AG09309 (cell line): ENCODE measurements at places on chromosomes 2 and 18.
A peak's percentile ranks its signal among the peaks of the same experiment; 100 is the strongest.

DNA sequence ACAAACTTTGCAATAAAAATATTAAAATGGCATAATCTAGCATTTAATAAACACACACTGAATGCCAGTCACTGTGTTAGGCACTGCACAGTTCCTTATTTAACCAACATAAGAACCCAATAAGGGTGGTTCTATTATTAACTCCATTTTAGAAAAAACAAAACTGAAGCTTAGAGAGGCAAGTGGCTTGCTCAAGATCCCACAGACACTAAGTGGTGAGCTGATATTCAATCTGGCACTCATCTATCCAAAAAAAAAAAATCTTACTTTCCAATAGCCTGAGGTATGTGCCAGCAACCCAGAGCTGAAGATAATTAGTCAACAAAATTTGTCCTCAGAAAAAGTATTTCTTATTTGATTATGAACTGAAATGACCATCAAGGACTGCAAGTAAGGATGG, 799 bp downstream of the CYTIP start:
- no peak for DNase-seq

- no peak for DNase-seq
Measured at GRCh38 chr2:62919041-62919440, 131.6 kb upstream of the OTX1 start.

DNA sequence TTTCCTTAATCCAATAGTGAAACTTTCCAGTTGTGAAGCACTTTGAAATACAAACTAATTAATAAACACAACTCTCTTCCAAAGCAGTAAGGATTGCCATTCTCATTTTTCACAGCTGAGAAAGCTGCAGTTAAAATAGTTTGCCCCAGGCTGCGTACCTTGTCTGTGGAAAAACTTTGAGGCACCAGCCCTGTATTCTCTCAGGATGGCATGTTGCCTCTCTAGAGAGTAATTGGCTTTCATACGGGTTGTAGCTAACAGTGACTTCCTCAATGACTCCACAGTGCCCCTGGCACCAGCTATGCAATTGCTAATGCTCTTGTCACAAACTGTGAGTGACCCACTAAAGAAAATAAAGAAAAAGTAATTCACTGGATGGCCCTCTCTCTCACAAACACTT, 345.7 kb downstream of the MTX2 start:
- no peak for DNase-seq

GRCh38 chr2:233185963-233186362, 65.5 kb upstream of the ATG16L1 start:
- DNase-seq: no peak

DNA sequence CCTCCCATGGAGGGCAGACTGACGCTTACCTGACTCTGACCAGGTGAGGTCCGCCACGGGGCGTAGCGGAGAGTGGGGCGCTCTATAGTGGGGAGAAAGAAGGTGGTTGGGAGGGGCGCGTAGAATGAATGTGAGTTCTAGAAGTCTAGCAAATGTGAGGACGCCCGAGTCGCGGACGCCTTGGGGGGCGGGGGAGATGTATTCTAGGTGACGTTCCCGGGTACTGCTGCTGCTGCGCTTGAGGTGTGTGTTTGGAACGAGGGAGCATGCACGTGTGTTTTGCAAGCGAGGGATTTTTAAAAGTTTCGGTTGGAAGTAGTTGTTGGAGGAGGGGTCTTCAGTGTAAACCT, 758 bp downstream of the RIF1 start:
- DNase-seq: no peak

DNA sequence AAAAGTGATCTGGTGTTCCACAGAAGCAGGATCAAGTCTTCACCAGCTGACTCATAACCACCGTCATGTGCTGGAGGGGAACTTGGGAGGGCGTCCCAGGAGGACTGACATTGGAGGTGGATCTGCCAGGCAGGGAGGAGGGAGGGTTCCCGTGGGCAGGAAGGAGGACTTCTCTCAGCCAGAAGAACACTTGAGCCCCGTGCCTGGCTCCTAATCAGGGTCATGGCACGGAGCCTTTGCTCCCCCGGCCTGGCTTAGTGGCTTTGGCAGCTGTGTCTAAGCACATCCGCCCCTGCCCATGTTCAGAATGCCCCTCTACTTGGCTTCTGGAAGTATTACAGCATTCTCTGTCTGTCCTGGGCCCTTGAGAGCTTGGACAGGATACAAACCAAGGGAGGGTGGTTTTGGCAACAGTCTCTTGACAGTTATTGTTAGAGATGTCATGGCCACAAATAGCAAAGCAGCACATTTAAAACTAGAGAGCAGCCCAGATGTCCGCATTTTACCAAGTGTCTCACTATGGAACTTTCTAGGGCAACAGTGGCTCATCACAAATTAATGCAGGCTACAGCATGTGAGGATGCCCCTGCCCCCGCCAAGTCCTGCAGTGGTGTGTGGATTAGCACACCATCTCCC, 11.5 kb downstream of the PPP1R7 start:
- peak; percentile 59 for DNase-seq

DNA sequence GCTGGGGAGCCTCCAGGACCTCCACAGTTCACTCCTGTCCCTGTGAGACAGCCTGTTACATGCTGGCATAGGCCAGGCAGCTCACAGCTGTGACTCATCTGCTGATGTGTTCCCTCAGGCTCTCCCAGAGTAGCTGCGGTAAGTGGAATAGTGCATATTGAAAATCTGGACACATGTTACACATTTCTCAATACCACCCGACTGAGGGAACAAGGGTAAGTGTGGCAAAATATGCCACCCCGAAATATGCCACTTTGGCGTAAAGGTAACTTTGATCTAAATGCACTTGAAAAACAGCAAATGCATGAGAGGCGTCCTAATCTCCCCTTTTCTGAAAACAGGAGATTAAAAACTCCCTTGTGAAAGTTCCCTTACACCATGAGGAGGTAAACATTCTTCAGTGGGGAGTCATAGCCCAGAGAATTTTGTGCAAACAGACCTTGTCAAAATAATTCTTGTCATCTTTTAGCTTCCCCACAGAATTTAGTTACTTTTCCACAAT, 557.9 kb downstream of the CCDC85A start:
- peak; percentile 74 for DNase-seq

DNA sequence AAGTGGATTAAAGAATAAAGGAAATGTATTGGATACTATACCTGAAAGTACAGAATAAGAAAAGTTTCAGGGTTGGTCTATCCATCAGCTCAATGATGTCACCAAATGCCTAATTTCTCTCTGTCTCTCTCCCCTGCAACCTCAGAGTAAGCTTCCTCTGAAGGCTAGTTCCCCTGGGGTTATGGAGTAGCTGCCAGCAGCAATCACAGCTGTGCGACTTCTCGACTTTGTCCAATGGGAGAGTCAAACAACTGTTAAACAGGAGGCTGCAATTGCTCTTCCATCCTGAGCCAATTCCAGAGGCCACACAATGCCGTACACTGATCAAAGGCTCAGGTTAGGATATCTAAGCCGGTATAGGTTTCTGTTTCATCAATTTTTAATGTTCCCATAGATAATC, 95.3 kb upstream of the FANCL start:
- no peak for DNase-seq

DNA sequence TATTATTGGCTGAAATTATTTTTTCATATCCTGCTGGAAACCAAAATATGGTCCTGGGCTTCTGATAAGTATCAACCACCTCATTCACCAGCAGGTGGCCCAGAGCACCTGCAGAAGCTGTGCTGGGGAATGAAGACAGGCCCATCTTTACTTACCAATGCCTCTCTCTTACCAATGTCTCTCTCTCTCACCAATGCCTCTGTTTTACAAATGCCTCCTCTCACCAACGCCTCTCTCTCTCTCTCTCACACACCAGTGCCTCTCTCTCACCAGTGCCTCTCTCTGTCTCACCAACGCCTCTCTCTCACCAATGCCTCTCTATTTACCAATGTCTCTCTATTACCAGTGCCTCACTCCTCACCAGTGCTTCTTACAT, 2.3 kb upstream of the MAL start:
- DNase-seq: no peak

DNA sequence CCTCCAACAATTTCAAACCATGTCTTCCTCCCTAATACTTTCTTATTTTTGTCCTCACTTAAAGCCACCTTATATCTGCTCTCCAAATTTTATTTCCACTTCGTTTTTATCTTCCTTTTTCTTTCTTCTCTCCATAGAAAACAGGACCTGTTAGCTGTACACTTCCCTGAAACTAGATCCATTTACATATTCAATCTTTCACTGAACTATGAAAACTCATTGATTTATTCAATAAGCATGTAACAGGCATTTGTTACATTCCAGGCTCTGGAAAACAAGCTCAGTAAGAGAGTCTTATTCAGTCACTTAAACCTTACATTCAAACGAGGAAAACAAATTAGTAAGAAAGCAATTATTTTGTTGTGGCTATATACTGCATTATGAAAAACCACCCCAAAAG, 1225.3 kb downstream of the SUCLG1 start:
- no peak for DNase-seq

DNA sequence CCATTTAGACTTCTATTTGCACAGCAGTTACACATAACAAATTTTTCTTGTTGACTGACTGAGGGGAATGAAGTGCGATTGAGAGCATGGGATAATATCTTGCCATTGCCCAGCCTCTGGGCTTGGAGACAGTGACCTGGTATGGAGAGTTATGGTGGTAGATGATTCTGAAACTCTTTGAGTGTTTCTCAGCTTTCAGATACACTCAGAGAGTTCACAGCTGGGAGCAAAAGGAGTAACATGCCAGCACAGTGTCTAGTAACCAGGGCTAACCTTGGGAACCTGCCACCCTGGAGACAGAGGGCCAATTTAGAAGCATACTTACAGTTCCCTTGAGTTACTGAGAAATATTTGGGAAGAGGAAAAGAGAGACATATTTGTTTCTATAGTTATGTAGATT, 1099.3 kb upstream of the CELF4 start:
- DNase-seq: no peak

DNA sequence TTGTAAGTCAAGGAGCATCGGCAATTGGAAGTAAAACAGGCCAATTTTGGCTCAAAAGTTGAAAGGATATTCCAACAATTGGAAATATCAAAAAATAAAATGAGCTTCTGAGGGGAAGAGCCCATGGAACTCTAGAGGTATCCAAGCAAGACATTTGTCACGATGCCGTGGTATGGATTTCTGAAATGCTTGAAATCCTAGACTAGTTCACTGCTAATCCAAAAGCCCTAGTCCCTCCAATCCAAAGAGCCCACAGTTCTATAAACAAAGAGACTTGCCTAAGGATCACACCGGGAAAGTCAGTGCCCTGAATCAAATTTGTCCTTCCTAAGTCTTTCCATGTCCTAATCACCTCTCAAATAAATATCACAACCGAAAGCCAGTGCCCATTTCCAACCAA, 85.1 kb downstream of the CLHC1 start:
- DNase-seq: no peak

- DNase-seq: no peak
Measured at GRCh38 chr2:65420712-65421431, 11.5 kb downstream of the SPRED2 start.

DNA sequence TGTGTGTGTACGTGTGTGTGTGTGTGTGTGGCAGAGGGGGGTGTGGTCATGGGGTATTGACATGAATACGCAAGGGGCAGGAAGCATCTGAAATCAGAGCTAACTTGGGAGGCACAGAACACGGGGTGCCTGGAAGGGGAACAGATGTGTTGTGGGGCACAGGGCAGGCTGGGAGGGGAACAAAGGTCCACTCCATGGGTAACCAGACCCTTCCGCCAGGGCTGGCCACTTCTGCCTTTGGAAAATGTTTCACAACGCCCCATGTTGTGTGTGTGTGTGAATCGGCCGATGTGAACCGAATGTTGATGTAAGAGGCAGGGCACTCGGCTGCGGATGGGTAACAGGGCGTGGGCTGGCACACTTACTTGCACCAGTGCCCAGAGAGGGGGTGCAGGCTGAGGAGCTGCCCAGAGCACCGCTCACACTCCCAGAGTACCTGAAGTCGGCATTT, at the start of gene SLC11A1:
SLC11A1 (plus strand) TSS at position 358 of the 451 bp plus-strand sequence. CDS start 96 bp downstream, outside the sequence.
- DNase-seq: no peak

DNA sequence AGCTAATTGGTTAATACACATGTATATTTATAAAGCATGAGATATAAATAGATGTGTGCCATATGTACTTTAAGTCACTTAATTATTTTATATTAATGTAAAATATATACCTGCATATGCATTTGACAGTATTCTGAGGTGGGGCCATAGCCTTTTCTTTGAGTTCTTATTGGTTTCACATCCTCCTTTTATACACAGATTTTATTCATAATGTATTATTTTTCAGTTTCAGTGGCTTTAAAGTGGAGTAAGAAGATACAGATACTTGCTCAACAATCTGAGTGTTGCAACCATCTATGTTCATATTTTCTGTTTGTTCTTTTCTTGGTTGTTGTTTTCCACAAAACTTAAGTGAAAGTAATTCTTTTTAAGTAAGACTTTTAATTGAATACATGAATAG, 436.5 kb downstream of the RND3 start:
- DNase-seq: no peak

DNA sequence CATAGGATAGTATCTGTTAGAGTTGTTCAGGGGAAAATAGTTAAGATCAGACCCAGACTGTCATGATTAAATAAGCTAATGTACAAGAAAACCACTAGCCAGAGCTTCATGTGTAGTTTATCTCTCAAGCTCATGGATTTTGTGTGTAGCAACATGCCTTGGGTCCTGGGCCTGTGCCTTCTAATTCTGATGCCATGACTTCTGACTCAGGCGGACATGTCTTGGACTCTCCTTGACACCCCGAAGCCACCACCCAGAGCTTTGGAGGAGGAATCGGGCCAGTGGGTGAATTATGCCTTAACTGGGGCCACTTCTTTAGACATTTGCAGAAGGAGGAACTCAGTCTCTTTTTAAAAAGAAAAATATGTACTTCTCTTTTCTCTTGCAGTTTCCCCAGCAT, 68.7 kb downstream of the NPAS2 start:
- DNase-seq: no peak

- no peak for DNase-seq
Measured at GRCh38 chr18:26190506-26190905, 35.7 kb upstream of the TAF4B start.

- no peak for DNase-seq
Measured at GRCh38 chr2:237723023-237723422, 75.6 kb upstream of the RBM44 start.

DNA sequence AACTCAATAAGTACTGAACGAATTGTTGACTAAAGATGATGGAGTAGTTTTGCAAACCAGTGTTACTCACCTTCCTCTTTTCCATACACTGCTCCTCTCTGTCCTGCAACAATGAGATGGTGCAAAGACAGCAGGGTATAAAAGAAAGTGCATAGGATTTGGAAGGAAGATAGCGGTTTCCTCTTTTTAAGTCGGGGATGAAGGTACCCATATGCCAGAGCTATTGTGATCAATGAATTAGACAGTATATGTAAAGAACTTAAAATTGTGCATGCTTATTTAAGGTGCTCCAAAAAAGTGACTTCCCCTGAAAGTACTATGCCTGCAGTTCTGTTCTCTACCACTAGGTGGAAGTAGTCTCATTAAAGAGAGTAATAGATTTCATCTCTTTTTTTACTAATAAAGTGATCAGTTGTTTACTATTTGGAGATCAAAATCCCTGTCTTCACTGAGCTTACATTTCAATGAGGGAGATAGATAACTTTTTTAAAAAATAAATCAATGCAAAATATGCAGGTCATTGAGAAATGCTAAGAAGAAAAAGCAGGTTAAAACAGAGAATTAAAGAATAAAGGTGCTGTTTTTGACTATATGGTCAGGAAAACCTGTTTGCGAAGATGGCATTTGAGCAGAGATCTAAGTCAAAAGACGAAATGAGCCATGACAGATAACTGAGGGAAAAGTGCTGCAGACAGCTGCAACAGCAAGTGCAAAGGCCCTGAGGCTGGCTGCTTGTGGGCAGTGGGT, 339.7 kb upstream of the SLC14A2 start:
- no peak for DNase-seq
